ENCODE measurements at places on chromosomes 3 and 15.

GRCh38 chr15:56968821-56969220, 50.4 kb downstream of the TCF12 start:
- DNase-seq: no peak

GRCh38 chr3:153348457-153349107, 186.6 kb downstream of the RAP2B start:
- DNase-seq: no peak

GRCh38 chr3:189718215-189718614, 87.0 kb downstream of the TP63 start:
- DNase-seq: no peak

GRCh38 chr3:13839253-13839652, 40.6 kb downstream of the WNT7A start:
- DNase-seq: no peak

DNA sequence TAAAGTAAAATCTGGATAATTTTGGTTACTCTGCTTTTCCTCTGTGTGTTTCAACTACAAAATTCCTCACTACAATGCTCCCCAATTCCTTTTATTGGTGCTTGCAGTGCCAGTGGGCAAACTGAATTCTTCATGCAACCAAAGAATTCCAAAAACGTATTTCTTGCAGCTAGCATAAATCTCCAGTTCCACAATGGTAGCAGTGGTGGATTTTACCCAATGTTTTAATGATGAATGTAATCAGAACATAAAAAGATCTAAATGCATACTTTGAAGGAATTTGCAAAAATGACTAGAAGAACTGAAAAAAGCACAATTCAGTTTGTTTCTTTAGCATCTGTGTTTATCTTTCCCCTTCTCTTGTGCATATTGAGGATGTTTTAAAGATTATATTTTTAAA, 359.6 kb upstream of the TPRG1 start:
- no peak for DNase-seq

GRCh38 chr15:58556028-58556361, 124.2 kb downstream of the LIPC start:
- DNase-seq: no peak

GRCh38 chr3:127367593-127367992, 79.7 kb upstream of the PRR20G start:
- no peak for DNase-seq

DNA sequence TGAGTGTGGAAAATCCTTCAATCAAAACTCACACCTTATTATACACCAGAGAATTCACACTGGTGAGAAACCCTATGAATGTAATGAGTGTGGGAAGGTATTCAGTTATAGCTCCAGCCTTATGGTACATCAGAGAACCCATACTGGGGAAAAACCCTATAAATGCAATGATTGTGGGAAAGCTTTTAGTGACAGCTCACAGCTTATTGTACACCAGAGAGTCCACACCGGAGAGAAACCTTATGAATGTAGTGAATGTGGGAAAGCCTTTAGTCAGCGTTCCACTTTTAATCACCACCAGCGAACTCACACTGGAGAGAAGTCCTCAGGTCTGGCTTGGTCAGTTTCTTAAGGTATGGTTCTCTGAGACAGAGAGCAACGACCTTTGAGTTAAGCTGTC, 13.7 kb upstream of the ZNF660 start:
- no peak for DNase-seq

GRCh38 chr15:56454836-56455235, 10.1 kb downstream of the MNS1 start:
- DNase-seq: no peak

DNA sequence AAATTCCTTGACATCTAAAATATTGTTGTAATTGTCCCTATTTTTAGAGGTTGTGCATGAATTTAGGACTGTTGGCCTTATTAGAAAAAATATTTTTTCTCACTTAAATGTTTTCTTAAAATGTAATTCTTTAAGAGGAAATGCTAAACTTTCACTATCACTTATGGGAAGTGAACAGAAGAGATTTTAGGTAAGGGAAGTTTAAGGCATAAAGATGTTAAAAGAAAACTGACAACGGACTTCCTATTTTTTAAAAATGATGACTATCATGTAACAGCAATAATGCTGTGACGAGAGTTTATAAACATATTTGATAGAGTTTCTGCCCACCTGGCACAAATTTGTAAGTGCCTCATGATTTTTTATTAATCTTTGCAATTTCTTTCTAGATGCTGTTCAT, 3.1 kb downstream of the C3orf38 start:
- no peak for DNase-seq

DNA sequence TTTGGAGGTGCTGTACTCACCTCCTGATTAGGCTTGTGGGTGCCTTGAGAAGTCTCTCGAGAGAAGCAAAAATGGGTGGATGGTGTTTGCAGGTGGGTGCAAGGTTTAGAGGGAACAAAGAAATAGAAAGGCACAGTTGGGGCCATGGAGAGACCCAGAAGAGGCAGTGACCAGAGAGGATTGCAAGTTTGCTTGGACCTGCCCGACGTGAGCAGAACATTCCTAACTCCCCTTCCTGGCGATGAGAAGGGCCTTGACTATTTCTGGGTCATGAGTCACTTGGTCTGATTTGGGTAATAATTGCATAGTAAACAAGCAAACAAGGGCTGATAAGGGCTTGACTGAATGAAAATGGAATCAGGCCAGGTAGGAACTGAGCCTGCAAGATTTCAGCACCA, 7.0 kb upstream of the CTSH start:
- DNase-seq: no peak

DNA sequence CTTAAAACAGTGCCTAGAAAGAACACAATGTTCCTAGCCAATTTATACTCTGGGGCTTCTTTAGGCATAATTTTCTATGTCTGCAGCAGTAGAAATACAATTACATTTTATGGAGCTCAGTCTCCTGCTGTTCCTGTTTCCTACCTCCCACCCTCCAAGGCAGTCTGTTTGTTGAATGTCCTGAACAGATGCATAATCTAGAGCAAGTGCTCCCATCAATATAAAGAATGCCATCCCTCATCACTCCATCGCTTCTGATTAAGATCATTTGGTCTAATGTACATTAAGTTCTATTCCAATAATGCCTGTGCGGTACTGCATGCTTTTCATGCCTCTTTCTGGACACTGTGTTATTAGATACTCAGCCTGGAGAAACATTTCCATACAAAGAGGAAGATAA, 869.8 kb upstream of the CFAP20DC start:
- no peak for DNase-seq

- peak; percentile 43 for DNase-seq
Measured at GRCh38 chr15:67064607-67065530, 533 bp upstream of the SMAD3 start.

DNA sequence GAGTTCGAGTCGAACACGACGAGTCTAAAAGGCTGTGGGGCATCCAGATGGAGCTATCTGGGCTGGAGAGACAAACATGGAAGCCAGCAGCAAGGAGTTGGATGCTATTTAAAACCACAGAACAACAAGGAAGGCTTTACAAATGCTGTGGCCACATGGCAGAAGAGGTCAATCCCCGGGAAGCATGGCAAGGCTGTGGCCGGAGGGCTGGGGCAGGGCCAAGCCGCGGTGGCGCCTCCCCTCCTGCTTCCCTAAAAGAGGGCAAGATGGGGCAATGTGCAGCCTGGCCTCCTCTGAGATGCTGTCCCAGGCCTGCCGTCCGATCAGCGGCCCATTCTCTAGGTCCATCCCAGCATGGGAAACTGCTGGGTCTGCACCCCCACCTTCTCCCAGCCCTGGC, 139.1 kb downstream of the SRGAP3 start:
- DNase-seq: no peak

DNA sequence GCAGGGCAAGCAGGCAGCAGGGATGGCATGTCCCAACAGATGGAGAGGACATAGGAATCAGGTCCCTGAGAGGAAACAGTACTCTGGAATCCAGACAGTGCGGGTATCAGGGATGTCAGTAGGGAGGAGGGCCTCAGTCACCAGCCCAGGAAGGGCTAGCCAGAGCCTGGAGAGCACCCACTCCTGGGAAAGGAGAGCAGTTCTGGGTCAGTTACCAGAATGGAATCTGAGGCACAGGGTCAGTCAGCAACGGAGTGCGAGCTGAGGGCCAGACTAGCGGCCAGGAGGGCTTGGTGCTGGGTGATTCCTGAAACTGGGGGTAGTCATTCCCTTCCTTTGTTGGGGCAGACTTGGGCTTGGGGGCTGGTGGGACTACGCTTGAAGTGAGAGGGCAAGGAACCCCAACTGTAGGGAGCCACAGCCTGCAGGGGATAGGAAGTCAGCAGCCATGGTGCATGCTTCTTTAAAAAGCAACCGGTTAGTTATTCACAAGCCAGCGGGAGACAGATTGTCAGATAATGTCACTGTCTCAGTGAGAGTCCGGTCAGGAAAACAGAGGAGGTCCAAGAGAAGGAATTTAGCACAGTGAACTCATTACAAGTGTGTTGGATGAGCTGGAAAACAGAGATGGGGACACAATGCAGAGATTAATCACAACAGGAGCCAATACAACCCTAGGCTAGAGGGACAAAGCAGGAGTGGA, 27.9 kb downstream of the PLA1A start:
- DNase-seq: no peak

DNA sequence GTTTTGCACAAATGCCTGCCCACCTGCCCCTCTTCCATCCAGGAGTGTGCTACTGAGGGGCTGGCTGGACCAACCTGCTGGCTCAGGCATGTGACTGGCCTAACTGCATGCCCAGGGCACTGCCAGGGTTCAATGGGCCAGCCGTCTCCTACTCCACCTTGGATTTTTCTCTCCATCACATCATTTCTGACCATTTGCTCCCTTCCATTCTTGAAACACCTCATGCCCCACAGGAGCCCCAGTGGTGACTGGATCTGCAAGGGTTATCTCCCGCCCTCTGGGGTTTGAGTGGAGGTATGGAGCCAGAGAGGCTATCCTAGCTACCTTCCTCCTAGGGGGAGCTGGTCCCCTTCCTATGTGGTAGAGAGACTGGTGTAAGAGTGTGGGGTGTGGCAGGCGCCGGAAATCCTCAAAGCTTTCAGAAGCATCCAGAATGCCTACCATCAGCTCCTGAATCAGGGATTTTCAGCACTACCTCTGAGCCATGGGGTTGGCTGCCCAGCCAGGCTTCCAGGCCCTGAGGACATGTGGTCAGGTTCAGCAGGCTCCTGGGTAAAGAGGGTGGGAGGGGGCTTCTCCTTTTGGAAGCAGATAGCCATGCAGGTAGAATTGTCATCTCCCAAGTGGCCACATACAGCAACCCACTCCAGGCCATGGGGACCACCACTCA, 2.9 kb upstream of the MANF start:
- no peak for DNase-seq

GRCh38 chr3:55683666-55684270, 196.7 kb upstream of the WNT5A start:
- DNase-seq: no peak

DNA sequence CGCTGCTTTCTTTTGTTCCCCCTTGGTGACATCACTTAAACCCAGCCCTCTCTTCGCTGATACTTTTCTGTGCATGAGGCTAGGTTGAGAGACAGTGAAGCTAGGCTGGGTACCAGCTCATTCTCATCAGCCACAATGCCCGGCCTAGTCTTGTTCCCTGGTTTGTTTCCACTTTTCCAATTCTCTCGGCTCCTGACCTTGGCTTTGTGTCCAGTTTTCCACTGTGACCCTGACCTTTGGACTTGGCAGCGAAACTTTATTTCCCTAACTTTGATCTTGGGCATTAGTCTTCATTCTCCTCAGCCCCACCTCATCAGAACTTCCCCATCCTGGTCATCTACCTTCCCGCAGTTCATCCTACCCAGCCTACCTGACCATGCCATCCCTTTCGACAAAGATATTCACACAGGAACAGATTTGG, 908 bp upstream of the ADPGK start:
- no peak for DNase-seq

DNA sequence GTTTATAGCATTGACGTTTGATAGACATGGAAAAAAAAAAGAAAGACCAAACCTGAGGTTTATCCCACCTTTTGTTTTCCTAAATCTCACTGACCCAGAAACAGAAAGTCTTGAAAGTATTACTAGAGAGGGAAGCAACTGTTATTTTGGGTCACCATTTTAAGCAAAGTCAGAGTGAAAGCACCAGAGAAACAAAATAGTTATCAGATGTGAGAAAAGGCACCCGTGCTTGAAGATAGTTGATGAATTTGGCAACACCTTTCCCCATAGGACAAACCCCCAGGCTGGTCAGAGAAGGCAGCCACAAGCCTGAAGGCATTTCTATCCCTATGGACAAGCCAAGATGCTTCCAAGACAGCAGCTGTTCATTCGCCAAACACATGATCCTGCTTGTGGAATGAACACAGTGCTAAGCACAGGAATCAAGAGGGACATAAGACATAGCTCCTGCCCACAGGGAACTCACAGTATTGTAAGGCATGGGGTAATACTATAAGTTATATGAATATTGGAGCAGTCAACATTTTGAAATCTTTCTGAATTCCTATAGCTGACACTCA, 170.9 kb downstream of the ERC2 start:
- no peak for DNase-seq
